ENCODE measurements at places on chromosomes 7 and 10. TPM values are rescaled to one million over a fixed set of nuclear protein-coding genes. Genes with fewer than 3 reads are reported as not detected.

SBDS gene
- 129 TPM for total RNA-seq

CC2D2B gene
- 0.06 TPM for total RNA-seq

INMT gene
- 3.5 TPM for total RNA-seq

TNS3 gene
- total RNA-seq, result 43.8 TPM

NEURL1 gene
- total RNA-seq, result under 0.01 TPM

NPY4R2 gene
- total RNA-seq, result not detected

GNGT1 gene
- total RNA-seq, result not detected

SCIN gene
- total RNA-seq, result under 0.01 TPM

TLL2 gene
- 0.06 TPM for total RNA-seq

CDHR3 gene
- 2.6 TPM for total RNA-seq

TAS2R5 gene
- total RNA-seq, result 0.79 TPM

PTPRE gene
- total RNA-seq, result 1.7 TPM

CLDN3 gene
- not detected for total RNA-seq

GPRIN2 gene
- not detected for total RNA-seq

SLC39A12 gene
- total RNA-seq, result not detected

PRLHR gene
- not detected for total RNA-seq

DHX32 gene
- 30.5 TPM for total RNA-seq

ZNF398 gene
- 6.7 TPM for total RNA-seq

All from aortic smooth muscle cell (primary cell).